ENCODE measurements at places on chromosomes 16 and 17. TPM values are rescaled to one million over a fixed set of nuclear protein-coding genes. Genes with fewer than 3 reads are reported as not detected.

The ARL5C gene
- not detected for total RNA-seq

The PRR35 gene
- not detected for total RNA-seq

The KCNH6 gene
- not detected for total RNA-seq

The NKD1 gene
- 0.07 TPM for total RNA-seq

The USP32 gene
- 59.7 TPM for total RNA-seq

The ARHGAP44 gene
- 0.28 TPM for total RNA-seq

The ADAM11 gene
- 0.25 TPM for total RNA-seq

The NOD2 gene
- 1.2 TPM for total RNA-seq

The OR3A2 gene
- not detected for total RNA-seq

The C16orf89 gene
- total RNA-seq: not detected

The MEIOC gene
- total RNA-seq: not detected

The OTOA gene
- total RNA-seq: not detected

The CRISPLD2 gene
- total RNA-seq: 0.13 TPM

The G6PC1 gene
- total RNA-seq: not detected

The PDILT gene
- not detected for total RNA-seq

The AURKB gene
- 34.4 TPM for total RNA-seq

The ANKRD40CL gene
- total RNA-seq: not detected

The CLDN7 gene
- total RNA-seq: 26.8 TPM

The HS3ST3B1 gene
- 0.13 TPM for total RNA-seq

The FGF11 gene
- 0.42 TPM for total RNA-seq

The NPTX1 gene
- 0.07 TPM for total RNA-seq
